Cardiac septum (tissue), 1 donor: ENCODE measurements at places on chromosomes 7 and 10. TPM values are rescaled to one million over a fixed set of nuclear protein-coding genes. Genes with fewer than 3 reads are reported as not detected.
A peak's percentile ranks its signal among the peaks of the same experiment; 100 is the strongest.

DNA sequence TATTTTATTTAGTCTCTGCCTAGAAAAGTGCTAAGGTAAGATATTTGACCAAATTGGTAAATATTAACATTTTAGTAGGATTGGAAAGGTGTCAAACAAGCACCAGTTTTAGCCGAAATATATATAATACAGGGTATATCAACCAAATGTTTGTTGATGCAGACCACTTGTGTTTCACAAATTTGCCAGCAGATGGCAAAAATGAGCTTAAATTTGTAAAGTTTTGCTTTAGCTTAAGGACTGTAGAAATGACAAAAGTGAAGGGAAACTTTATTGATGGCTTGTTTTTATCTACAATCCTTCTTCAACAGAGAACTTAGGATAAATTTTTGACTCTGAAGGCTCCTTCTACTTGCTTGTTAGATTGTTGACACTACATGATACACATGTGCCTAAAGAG, 4.8 kb upstream of the POLR1F start:
- no peak for DNase-seq

DNA sequence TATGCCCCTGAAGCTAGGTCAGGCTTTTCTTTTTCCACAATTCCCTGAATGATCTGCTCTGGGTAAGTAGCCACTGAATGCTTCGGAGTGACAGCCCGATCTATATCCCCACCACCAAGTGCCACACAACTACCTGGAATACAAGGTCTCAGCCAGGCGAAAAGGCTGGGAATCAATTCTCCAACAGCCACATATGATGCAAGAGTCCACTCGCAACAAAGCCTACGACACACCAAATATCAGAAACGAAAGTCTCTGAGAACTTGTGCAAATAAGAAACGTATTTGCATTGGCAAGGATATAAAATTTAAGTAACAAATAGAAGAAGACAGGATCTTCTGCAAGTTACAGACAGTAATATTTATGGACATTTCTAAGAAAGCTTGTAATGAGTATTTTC, 5.7 kb downstream of the HIPK2 start:
- no peak for DNase-seq

- no peak for DNase-seq
Observed at GRCh38 chr7:117185124-117185523, 137.7 kb downstream of the WNT2 start.

DNA sequence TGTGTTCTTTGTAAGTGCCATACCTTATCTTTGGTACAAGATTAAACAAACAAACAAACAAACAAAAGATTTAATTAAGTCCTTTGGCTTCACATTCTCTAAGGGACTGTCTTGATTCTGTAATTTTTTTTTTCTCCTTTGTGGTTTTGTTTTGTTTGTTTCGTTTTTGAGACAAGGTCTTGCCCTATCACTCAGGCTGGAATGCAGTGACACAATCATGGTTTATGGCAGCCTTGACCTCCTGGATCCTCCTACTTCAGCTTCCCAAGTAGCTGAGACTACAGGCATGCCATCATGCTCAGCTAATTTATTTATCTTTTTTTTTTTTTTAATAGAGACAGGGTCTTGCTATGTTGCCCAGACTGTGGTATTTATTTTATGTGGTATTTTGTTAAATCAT, 165.8 kb downstream of the LRRC4 start:
- DNase-seq: no peak

DNA sequence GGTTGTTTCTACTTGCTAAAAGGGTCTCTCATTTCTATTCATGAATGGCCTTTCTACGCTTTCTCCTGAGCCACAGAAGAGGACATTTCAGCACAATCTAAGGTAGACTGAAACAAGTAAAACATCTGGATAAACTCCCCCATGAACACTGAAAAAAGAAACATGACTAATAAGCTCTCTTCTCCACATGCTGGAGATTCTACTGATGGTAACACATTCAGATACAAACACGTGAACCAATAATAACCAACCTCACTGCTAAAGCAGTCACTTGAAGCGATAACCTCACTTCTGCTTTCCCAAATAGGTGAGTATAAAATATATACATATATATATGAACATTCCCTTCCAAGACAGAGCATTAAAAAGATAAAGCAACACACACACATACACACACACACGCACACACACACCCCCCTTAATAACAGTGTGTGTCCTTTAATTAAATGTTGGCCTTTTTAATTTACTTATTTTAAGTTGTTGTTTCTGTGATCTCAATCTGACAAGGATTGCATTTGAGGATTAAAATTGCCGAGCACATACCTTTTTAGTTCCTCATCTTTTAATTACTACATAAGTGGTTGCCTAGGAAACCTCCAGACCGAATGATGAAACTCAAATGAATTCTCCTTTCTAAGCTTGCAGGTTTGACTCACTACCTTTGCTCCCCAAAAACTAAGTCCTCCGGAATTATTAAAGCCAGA, 292.4 kb upstream of the KLF14 start:
- DNase-seq: no peak

DNA sequence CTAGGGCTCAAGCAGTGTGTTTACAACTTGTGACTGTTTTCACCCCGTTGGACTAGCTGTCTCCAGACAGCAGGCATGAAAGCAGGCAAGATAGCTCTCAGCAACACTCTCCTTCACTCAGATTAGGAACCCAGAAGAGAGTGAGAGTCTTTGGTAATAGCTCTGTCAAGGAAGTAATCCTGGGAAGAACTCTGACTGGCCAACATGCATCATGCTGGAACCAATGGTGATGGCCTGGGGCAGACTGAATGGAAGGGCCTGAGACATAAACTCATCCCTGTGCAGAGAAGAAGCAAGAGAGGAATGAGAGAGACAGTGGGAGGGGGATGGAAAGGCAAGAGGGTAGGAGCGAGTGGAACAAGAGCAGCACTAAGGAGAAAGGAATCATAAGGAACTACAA, 48.9 kb downstream of the AKR1D1 start:
- no peak for DNase-seq

- peak; percentile 6 for DNase-seq
Observed at GRCh38 chr10:77386838-77387237, 250.8 kb downstream of the KCNMA1 start.

DNA sequence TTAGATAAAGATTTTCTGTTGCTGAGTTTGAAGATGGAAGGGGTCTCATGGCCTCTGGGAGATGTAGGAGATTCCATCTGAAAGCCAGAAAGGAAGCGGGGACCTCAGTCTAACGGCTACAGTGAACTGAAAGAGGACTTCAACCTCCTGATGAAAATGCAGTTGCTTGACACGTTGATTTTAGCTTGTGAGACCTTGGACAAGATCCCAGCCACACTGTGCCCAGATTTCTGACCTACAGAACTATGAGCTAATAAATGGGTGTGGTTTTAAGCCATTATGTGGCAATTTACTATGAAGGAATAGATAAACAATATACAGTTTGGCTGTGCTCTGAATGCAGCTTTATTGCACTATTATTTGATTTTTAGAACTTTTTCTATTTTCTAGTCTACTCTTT, 342.3 kb upstream of the SEMA3D start:
- no peak for DNase-seq

DNA sequence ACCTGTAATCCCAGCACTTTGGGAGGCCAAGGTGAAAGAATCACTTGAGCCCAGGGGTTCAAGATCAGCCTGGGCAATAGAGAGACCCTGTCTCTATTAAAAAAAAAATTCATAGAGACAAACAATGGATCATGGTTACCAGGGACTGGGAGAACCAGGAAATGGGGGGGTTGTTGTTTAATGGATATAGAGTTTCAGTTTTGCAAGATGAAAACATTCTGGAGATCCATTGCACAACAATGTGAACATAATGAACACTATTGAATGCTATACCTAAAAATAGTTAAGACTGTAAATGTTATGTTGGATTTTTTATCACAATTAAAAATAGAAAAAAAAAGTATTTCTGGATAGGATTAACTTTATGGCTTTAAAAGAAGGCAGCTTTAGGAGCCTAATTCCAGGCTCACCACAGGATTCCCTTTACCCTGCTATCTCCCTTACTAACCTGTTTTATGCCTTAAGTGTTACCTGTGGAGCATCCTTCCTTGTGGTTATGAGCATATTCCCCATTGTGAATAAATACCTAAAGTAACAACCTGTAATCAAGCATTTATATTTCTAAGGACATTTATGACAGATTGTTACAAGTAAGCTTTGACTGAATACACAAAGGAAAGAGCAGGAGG, 45.1 kb upstream of the SGCE start:
- DNase-seq: no peak

DNA sequence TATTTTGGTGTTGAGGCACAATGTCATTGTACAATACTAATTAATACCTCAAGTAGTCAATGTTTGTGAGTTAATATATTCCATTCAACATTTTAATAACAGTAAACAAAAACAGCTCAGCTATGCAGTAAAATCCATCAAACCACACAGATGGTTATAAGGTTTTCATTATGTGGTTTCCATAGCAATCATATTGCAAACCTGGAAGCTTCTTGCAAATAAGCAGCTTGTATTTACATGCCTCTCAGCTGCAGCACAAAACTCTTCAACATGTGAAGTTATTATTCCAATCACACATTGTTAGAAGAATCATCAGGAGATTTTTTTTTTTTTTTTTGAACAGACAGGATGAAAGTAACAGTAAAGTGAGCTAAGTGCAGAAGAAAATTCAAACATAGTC, 170.2 kb downstream of the SKAP2 start:
- no peak for DNase-seq

DNA sequence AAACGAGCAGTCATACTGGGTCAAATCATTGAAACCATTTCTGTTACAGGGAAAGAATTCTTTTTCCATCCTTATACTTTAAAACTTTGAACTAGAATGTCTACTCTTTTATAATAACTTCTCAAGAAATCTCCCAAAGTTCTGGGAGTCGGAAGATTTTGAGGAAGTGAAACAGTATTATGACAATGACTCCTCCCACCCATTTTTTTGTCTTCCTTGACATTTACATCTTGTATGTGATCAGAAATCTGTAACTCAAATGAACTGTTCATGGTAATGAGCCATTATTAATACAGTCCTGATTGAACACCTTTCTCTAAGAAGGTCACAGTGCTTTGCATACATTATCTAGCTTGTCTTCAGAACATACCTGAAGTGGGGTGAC, 227.4 kb downstream of the CELF2 start:
- DNase-seq: no peak

DNA sequence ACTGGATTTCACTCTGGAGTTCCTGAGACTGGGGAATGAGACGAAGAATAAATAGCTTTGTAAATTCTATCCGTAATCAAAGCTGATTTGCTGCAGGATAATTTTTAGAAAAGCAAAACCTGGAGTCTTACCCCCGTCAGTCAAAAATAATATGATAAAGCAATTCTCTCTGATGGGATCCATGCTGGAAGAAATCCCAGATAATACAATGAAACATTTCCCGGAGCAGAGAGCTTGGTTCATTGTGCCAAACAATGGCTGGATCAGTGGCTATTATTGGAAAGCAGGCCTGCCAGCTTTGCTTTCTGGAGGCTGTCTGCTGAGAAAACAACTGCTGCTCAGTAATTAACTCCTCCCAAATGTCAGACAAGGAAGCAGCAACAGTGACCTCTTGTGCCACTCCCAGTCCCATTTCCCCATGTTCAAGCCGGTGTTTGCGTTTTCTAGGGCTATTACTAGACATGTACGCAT, 609.4 kb upstream of the PCDH15 start:
- DNase-seq: peak; percentile 82

GRCh38 chr7:155733582-155734444, 78.5 kb downstream of the SHH start:
- DNase-seq: no peak

CRTAC1 gene
- total RNA-seq: 3.2 TPM

GRIFIN gene
- total RNA-seq: not detected

GOLGA7B gene
- total RNA-seq: 0.54 TPM

CFAP70 gene
- total RNA-seq: 1.4 TPM

CYP2C19 gene
- not detected for total RNA-seq

AGAP5 gene
- 5.2 TPM for total RNA-seq
